ENCODE measurements at places on chromosomes 13 and 19.

GRCh38 chr19:1678073-1678472 lies 25.7 kb upstream of the TCF3 start:
- no peak for DNase-seq

DNA sequence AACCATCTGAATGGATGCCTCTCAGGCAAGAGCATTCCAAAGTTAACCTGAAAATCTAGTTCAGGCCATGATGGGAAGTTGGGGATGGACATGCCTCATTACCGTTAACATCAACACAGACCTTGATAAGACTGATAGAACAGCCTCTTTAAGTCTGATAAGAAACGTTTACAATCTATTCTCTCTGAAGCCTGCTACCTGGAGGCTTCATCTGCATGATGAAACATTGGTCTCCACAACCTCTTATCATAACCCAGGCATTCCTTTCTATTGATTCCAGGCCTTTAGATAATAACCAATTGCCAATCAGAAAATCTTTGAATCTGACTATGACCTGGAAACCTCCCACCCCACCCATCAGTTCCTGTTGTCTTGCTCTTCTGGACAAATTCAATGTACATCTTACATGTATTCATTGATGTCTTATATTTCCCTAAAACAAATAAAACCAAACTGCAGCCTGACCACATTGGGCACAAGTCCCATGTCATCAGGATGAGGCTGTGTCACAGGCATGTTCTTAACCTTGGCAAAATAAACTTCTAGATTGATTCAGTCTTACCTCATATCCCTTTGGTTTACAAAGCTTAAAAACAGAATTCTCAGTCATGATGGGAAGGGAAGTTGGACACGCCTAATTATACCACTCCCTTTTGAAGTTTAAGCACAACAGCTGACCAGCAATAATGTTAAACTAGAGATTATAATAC lies 843.8 kb upstream of the SPRY2 start:
- no peak for DNase-seq

- no peak for DNase-seq
Measured at GRCh38 chr19:19185853-19186740, 5.9 kb downstream of the BORCS8 start.

GRCh38 chr13:76892488-76892887 lies 6.3 kb upstream of the KCTD12 start:
- no peak for DNase-seq

- DNase-seq: no peak
Measured at GRCh38 chr19:18300930-18301717, 19.7 kb upstream of the JUND start.
